CD4-positive, alpha-beta T cell treated with Interleukin-4 for 4 hours (primary cell): ENCODE measurements at places on chromosomes 16 and 17.

- DNase-seq: no peak
Measured at GRCh38 chr16:660132-660458, 7.8 kb upstream of the RHOT2 start.

GRCh38 chr17:21353326-21354010, 22.7 kb upstream of the KCNJ12 start:
- DNase-seq: no peak

- no peak for DNase-seq
Measured at GRCh38 chr16:85330694-85331188, 218.5 kb upstream of the CIBAR2 start.

DNA sequence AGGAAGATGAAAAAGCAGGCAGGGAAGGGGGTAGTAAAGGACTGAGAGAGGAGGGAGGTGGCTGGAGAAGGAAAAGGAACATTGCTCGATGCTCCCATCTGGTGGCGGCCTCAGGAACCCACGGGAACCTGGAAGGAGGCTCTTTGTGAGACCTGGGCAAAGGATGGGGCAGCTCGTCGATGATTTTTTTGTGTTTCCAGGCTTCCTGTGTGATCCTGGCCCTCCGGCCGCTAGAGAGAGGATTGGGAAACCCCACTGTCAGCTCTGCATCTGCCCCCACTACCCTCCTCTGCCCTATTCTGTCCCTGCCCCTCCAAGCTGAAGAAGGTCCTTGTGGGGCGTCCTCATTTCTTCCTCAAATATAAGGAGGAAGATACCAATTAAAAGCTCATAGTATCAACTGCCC, 6.6 kb downstream of the WFIKKN2 start:
- peak; percentile 46 for DNase-seq

DNA sequence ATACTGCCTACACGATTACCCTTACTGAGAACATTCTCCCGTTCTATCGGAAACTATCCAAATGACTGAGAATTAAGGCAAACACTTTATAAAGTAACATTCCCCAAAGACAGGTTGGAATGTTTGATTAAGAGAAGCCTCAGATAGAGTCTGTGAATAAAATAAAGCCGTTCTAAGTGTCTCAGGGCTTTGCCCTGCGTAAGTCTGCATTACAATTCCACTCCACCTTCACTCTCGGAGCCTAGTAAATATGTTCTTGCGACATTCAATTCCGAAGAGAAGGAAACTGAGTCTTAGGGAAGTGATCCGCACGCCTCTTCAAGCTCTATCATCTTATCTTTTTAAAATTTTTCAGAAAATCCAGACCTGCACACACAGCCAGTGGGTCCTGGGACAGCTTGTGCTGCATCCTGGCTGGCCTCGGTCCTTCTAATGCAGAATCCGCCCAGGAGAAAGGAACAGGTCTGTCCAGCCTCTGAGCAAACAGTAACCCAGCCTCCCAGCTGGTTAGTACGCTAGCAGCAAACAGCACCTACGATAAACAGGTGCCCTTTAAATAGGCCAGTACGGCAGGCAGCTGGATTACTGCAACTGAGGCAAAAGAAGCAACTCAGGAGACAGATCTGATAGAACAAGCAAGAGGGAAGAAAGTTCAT, 254.1 kb upstream of the IRX3 start:
- DNase-seq: no peak

GRCh38 chr17:40596261-40596919, 31.1 kb upstream of the CCR7 start:
- DNase-seq: peak; percentile 59

GRCh38 chr16:84502581-84502980, 1.9 kb downstream of the MEAK7 start:
- no peak for DNase-seq

GRCh38 chr16:17335826-17336529, 134.8 kb downstream of the XYLT1 start:
- DNase-seq: no peak

GRCh38 chr16:51577621-51578303, 426.7 kb upstream of the SALL1 start:
- DNase-seq: no peak

DNA sequence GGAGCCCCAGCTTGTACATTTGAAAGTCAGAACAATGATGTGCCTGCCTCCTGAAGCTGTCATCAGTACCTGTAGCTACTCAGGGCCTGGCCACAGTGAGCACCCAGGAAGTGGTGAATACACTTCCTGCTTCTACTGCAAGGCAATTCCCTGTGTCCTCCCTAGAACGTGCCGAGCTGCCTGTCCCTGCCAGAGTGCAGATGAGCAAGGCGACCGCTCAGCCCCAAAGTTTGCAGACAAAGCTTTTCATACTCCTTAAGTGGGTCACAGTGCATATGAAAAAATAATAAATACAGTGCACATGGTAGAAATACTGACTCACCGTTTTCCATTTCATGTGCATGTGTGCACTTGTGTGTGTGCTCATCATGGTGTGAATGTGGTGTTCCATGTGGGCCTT, 77.3 kb downstream of the MPRIP start:
- DNase-seq: peak; percentile 80

DNA sequence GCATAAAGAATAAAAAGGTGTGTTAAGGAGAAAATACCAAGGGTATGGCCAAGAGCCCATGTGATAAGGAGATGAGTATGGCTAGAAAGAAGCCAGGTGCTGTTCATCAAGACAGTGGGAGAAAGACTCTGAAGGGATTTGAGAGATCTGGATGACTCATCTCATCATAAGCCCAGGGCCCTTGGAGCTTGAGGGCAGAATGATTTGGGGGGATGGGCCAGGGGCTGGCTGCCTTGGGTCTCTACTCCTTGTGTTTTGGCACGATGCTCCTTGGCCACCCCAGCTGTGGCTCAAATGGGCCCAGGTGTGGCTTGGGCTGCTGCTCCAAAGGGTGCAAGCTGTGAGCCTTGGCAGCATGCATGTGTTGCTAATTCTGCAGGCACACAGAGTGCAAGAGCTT, 14.5 kb upstream of the TNFRSF13B start:
- DNase-seq: no peak

DNA sequence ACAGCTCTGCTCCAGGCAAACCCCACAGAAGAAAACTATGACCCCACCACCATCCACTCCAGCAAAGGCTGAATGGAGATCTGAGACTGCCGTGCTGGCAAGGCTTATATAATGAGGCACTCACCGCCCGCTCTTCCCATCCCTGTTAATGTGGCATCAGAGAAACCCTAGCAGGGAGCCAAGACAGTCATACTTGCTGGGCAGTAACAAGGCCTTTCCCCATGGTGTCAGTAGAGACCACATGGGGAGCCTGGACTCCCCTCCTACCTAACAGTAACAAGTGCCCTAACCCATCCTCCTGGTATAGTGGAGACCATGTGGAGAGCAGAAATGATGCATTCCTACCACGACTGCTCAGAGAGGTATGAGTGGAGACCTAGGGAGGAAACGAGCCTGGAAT, 235.2 kb downstream of the C16orf78 start:
- no peak for DNase-seq

- no peak for DNase-seq
Measured at GRCh38 chr17:50848039-50848438, 12.7 kb downstream of the WFIKKN2 start.

GRCh38 chr16:50457979-50458491, 89.2 kb upstream of the BRD7 start:
- DNase-seq: no peak

- peak; percentile 57 for DNase-seq
Measured at GRCh38 chr17:39069114-39069756, 82.2 kb downstream of the PLXDC1 start.

DNA sequence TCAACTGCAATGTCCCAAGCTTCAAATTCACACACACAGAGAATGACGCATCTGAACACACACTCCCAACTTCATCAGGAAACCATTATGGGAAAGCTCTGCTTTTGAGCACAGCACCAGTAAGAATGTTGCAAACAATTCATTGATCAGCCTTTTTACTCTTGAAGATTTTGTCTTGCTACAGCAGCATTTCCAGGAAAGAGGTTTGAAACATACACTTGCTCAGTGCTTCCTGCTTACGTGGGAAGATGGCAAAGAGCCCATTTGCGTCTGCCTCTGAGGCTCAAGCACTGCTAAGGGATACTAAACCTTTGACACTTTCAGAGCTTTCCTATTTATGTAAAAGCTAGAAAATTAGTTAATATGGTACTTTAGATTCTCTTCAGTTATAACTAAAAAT, 77.2 kb upstream of the MON1B start:
- no peak for DNase-seq

DNA sequence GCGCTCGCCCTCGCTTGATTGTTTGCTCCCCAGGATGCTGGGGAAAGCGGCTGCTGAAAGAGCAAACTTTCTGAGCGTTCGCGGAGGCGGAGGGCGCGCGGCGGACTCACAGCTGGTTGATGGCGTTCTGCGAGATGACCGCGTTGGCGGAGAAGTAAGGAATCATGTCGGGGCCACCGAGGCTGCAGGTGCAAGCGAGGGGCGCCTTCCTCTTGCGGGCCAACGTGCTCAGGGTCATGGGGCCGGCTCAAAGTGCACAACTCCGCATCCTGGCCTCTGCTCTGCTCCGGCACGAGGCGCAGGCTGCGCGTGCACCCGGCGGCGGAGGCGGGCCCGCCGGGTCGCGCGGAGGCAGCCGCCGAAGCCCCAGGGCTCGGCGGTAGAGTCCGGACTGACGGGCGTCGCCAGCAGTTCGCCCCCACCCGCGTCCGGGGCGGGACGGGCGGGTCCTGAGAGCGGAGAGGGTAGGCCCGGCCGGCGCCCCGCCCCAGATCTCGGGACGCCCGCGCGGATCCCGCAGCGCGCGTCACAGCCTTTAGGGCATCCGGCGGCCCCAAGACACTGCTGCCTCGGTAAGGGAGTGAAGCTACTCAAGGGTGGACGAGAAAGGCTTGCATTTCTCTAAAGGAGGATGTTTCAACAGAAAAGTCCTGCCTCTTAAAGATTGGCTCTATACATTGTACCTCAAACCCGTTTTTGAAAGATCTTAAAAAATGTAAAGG, 138.5 kb upstream of the CORO6 start:
- peak; percentile 85 for DNase-seq

GRCh38 chr16:58236831-58237230, 38.9 kb upstream of the CSNK2A2 start:
- no peak for DNase-seq

DNA sequence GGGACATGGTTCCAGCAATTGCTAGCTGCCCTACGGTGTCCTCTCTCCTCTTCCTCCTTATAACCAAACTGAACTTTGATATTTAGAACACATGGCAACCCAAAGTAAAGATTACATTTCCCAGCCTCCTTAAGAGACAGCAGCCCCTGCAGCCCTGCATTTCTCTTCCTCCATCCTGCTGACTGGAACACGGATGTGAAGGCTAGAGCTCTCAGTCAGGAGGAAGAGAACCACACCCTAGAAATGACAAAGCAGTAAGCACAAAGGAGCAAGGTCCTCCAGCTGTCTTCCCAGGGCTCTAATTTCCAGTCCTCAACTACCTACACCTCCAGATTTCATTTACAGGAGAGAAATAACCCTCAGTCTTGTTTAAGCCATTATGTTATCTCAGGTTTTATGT, 10.9 kb downstream of the DYNC1LI2 start:
- DNase-seq: no peak

DNA sequence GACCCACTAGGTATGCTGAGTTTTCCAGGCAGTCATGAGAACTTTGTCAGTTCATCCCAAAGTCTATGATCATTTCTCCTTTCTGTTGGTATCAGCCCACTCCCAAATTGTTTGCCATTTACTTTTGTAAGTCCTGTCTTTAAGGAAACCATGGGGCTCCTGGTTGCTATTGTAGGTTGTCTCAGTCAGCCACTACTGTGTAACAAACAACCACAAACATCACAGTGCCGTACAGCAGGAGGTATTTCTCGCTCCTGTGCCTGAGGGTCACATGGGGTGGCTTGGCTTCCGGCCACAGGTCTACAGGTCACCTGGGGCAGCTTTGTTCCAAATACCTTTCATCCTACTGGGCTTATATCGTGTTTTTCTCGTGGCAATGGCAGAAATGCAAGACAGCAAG, 71.6 kb downstream of the C17orf67 start:
- DNase-seq: no peak

GRCh38 chr17:27519550-27519949, 63.3 kb downstream of the KSR1 start:
- no peak for DNase-seq

DNA sequence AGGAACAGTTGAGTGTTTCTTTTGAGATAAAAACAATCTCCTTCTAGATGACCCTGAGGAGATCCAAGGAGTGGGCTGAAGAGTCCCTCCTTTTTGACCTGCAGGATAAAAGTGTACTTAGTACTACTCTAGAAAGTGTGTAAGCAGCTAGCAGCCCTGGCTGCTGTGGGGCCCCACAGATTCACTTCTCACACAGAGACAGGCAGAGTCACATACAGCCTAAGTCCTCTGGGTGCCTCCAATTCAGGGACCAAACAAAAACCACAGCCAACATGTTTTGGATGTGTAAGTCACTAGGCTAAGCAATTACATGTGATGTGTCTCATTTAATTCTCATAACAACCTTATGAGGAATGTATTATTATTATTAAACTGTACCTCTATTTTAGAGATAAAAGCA, 97.1 kb downstream of the TMEM100 start:
- DNase-seq: no peak

GRCh38 chr17:31391496-31391949, at the start of gene RAB11FIP4:
RAB11FIP4 (plus strand) TSS chr17:31391675; CDS start chr17:31391853, 178 bp downstream.
- no peak for DNase-seq

- no peak for DNase-seq
Measured at GRCh38 chr17:58242171-58242784, 3.9 kb downstream of the LPO start.

DNA sequence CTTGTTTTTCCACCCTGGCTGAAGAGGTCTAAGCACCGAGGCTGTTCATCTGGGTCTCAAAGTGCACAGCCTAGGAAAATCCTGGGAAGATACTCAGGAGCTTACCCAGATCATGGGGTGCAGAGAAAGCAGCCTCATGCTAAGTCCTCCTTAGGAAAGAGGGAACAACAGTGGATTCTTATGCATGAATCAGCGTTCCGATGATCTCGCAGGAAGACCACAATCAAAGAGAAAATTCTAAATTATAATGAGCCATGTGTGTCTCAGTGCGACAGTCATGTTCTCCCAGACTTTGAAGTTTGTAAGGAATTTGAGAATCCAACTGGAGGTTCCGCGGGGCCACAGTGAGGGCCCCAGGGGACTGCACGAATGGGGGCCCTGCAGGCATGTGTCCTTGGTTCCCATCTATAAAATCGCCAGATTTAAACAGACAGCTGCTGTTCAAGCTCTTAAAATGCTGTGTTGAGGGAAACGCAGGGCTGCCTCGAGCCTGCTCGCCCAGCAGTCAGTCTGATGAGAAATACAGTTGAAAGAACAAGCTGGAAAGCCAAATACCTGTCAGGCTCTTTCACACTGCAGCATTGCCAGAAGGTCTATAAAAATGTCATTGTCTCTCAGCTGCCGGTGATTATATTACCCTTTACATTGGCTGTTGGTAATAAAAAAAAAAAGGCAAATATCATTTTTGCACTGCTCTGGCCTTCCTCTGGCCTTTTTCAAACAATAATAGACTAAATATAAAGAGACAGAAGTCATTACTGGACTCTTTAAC, 152.1 kb downstream of the PMP22 start:
- DNase-seq: no peak

GRCh38 chr16:90018652-90019542, at the start of gene DBNDD1:
DBNDD1 (minus strand) TSS chr16:90019456; CDS start chr16:90019341, 115 bp downstream.
- no peak for DNase-seq
